ENCODE measurements at places on chromosomes 6 and 20.

GRCh38 chr6:170186941-170187668 is 103.8 kb downstream of the DLL1 start:
- DNase-seq: no peak

- no peak for DNase-seq
Observed at GRCh38 chr6:111282515-111282914, 195.2 kb downstream of the SLC16A10 start.

DNA sequence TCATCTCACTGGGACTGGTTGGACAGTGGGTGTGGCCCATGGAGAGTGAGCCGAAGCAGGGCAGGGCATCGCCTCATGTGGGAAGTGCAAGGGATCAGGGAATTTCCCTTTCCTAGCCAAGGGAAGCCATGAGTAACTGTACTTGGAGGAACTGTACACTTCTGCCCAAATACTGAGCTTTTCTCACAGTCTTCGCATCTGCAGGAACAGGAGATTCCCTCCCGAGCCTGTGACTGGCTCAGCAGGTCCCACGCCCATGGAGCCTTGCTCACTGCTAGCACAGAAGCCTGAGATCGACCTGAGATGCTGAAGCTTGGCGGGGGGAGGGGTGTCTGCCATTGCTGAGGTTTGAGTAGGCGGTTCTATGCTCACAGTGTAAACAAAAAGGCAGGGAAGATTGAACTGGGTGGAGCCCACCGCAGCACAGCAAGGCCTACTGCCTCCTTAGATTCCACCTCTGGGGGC is 10.4 kb upstream of the CALHM5 start:
- DNase-seq: no peak

DNA sequence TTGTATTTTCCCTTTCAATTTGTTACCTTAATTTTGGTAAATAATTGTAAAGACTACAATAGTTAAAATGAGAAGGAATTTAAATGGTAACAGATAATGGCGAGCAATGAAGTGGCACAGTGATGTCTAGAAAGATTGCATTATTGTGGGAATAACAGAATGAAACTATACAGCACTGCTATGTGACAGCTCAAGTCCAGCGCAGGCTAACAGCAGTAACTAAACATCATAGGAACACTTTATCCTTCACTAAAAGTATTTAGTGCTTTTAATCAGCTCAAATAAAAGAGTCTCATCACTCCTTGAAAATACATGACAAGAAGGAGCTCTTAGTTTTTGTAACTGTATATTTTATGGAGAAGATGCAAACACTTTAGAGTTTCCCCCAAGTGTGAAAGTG is 190.8 kb downstream of the TENT5A start:
- no peak for DNase-seq

DNA sequence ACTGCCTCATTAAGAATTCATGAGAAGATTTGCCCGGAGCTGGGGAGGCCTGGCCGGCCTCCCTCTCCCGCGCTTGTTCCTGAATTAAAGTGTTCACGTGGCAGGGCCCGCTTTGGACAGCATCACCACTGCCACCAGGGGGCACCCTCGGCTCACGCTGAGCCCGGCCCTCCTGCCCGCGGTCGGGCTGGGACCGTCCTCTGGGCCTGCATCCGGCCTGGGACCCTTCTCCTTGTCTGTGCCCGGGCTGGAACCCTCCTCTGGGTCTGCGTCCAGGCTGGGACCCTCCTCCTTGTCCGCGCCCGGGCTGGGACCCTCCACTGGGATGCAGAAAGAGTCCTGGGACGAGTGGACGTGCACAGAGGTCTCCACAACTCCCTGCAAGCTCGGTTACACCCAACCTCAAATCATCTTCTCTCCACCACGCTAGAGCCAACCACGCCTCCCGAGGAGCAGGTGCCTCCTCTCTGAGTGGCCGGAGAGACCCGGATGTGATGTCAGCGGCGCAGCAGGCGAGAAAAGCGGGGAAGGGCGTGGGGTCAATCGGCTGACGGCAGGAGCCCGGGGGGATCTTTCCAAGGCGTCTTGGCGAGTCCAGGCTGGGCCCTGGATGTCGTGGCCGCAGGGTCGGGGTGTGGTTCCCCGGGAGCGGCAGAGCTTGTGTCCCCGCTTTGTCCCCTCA is 50.9 kb upstream of the DACT2 start:
- DNase-seq: peak; percentile 82

GRCh38 chr6:32181915-32182529 is 2.0 kb downstream of the AGER start:
- no peak for DNase-seq

GRCh38 chr6:113425977-113426660 is 431.0 kb upstream of the MARCKS start:
- no peak for DNase-seq

- no peak for DNase-seq
Observed at GRCh38 chr6:146582857-146583256, 15.9 kb upstream of the ADGB start.

GRCh38 chr6:99662616-99663015 is 56.0 kb downstream of the PRDM13 start:
- no peak for DNase-seq

DNA sequence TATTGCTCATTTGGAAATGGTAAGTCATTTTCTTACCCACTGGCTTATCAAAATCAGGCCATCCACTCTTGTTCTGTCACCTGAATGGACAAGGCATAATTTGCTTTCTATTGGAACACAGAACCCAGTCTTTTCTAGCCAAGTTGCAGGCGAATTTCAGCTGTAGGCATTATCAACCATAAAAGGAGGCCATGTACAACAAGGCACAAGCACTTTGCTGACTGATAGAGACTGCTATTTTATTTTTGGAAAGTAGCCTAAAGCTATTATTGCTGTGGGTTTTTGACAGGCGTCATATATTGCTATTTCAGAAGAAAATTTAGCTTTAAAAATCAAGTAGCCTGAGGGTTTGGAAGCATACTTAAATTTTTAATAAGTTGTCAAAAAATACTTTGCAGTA is 344.2 kb downstream of the HDGFL1 start:
- no peak for DNase-seq

DNA sequence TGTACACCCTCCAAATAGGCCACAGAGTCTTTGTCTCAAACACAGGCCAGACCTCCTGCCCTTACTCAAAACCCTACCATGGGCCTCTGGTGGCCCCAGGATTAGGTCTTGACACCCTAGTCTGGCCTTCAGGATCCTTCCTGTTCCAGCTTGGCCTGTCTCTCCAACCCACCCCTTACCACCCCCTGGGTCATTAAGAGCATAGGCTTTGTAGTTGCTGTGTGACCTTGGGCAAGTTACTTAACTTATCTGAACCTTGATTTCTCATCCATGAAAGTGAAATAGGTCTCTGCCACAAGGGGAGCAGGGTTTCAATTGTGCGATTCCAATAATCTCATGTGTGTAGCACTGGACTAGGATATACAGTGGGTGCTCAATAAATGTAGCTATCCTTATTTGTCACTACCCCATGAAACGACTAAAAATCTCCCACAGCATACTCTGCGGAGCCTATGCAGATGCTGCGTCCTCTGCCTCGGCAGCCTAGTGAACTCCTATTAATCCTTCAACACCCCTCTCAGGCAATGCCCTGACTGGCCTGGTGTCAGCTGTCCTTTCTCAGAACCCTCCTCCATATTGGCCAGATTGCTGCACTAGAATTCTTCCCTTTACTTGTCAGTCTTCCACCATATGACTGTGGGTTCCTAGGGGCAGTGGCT is 39.7 kb upstream of the NOL4L start:
- no peak for DNase-seq

GRCh38 chr6:108782179-108783041 is 65.8 kb upstream of the ARMC2 start:
- peak; percentile 50 for DNase-seq

- no peak for DNase-seq
Observed at GRCh38 chr6:2714111-2714895, 36.4 kb downstream of the MYLK4 start.
